ENCODE measurements at places on chromosomes 4 and X. TPM values are rescaled to one million over a fixed set of nuclear protein-coding genes. Genes with fewer than 3 reads are reported as not detected.

DNA sequence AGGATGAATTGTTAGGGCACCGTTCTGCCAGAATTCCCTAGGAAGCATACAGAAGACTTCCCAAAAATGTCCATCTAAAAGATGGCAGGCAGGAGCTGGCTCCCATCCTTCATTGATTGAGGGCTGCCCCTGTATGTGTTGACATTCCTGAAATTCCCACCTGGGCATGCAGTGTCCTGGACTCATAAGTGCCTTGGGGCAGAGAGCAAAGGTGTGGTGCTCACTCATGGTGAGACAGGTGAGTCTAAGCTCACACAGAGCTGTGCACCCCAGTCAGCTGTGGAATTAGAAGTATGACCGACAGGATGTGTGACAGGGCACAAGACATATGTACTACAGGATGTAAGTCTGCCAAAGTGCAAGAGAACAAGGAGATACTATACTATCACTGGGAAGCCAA, 271.9 kb downstream of the MID1IP1 start:
- no peak for DNase-seq

GRCh38 chr4:66604192-66604591, 933.9 kb upstream of the EPHA5 start:
- no peak for DNase-seq

- DNase-seq: no peak
Observed at GRCh38 chrX:101744085-101744484, 84.4 kb upstream of the ARMCX2 start.

HDX gene
- 2.5 TPM for total RNA-seq

CYLC1 gene
- not detected for total RNA-seq
